Heart right ventricle (tissue), 16 donors: ENCODE measurements at places on chromosomes 3 and 15. TPM values are rescaled to one million over a fixed set of nuclear protein-coding genes. Genes with fewer than 3 reads are reported as not detected.

DNA sequence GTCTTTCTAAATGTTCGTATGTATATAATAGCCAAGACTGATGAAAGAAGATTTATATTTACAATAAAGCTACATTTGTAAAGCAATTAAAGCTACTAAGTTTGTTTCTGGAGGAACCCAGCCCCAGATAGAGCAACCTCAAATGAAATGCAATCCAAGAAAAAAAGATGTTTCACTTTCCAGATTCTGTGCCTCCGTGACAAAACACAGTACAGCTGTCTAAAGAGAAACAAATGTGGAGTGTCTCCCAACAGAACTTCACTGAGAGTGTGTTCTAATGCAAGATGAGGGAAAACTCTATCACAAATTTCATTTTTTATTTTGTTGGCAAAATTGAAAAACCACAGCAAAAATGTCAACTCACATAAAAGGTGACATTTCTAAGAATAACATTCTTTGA, 317.0 kb downstream of the OCA2 start:
- no peak overlapping the region for H3K27ac ChIP-seq
- no peaks in the 10 kb centered on the region for H3K4me1 ChIP-seq
- no peak for DNase-seq
- no peak overlapping the region for H3K4me3 ChIP-seq
- no peaks in the 10 kb centered on the region for H3K27me3 ChIP-seq
- H3K36me3 ChIP-seq = no peaks in the 10 kb centered on the region

PIERCE2 gene
- total RNA-seq = 7.9 TPM

PIGZ gene
- 6.1 TPM for total RNA-seq

- H3K27me3 ChIP-seq = no peaks in the 10 kb centered on the region
- H3K4me1 ChIP-seq = no peaks in the 10 kb centered on the region
- H3K4me3 ChIP-seq = no peak overlapping the region
These were observed 673.7 kb downstream of the FHIT start for GRCh38 chr3:60577601-60578000.

LRRC34 gene
- 1.3 TPM for total RNA-seq

GRCh38 chr3:159263750-159264553, 462.1 kb downstream of the MFSD1 start:
- DNase-seq = peak; percentile 32
- no peak overlapping the region for H3K27ac ChIP-seq
- H3K4me1 ChIP-seq = no peaks in the 10 kb centered on the region
- H3K4me3 ChIP-seq = no peak overlapping the region
- H3K27me3 ChIP-seq = no peaks in the 10 kb centered on the region
- no peaks in the 10 kb centered on the region for H3K36me3 ChIP-seq

GRCh38 chr15:37143351-37143750, 43.0 kb upstream of the MEIS2 start:
- no peak for DNase-seq
- no peaks in the 10 kb centered on the region for H3K27me3 ChIP-seq
- no peak overlapping the region for H3K4me3 ChIP-seq
- no peaks in the 10 kb centered on the region for H3K36me3 ChIP-seq

GRCh38 chr3:152236716-152237115, 32.0 kb upstream of the MBNL1 start:
- no peaks in the 10 kb centered on the region for H3K36me3 ChIP-seq
- no peak for DNase-seq
- no peak overlapping the region for H3K27ac ChIP-seq
- no peak overlapping the region for H3K4me3 ChIP-seq
- H3K4me1 ChIP-seq = no peaks in the 10 kb centered on the region
- H3K27me3 ChIP-seq = no peaks in the 10 kb centered on the region

IQCF5 gene
- not detected for total RNA-seq

GRCh38 chr3:106714400-106714799, 662.8 kb upstream of the CCDC54 start:
- H3K36me3 ChIP-seq = no peaks in the 10 kb centered on the region
- no peak overlapping the region for H3K4me3 ChIP-seq
- DNase-seq = no peak

DNA sequence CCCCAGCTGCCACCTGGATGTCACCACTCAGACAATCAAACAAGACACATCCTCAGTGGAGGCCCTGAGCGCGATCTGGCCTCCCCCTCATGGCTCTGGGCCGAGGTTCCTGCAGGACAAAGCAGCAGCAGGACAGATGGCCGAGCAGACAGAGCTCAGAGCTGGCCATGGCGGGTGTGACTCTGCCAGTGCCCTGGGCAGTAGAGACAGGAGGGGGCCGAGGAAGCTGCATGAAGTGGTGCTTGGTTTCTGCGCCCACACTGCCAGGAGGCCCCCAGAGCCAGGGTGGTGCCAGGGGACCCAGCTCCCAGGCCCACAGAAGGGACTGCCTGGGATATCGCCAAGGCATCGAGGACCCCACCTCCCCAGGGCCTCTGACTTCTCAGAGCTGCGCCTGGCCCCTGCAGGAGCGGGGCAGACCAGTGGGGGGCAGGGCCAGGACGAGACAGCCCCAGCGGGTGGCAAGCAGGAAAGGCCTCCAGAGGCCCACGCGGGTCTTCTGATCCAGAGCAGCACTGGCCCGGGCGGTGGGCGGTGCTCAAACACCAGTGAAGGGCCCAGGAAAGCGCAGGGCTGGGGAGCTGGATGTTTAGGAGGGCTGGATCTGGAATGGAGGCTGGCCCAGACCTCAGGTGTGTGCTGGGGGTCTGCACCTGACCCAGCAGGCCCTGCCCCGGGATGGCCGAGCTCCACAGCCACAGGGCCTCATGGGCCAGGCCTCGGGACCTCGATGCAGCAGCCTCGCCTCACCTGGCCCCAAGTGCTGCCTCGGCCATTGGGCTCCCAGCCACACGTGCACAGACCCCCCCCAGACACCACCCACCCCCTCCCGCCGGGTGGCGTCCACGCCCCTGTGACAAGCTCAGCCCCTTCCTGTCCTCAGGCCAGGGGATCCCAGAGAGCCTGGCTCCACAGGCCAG, 76.0 kb downstream of the GOLGA8G start:
- H3K27ac ChIP-seq = no peak overlapping the region
- H3K4me1 ChIP-seq = no peaks in the 10 kb centered on the region
- H3K4me3 ChIP-seq = no peak overlapping the region

ASTE1 gene
- total RNA-seq = 3.3 TPM

DNA sequence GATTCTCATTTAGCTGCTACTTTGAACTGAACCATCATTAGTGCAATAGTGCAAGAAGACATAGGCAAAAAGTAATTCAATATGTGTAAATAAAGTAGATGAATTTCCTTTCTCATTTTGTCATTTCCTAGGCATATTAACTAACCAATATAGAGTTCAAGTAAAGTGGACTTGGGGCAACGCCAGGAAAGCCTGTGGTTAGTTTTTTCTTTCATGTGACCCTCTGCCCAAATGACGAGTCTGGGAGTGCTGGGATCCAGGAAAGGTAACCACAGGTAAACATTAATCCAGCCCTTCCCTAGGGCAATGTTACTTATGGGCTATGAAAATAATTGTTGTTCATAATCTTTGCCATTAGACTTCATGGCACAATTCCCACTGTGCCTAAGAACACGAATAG, 181.0 kb downstream of the VPS13C start:
- DNase-seq = no peak
- H3K36me3 ChIP-seq = peaks cover 19% of the 10 kb centered on the region

DNA sequence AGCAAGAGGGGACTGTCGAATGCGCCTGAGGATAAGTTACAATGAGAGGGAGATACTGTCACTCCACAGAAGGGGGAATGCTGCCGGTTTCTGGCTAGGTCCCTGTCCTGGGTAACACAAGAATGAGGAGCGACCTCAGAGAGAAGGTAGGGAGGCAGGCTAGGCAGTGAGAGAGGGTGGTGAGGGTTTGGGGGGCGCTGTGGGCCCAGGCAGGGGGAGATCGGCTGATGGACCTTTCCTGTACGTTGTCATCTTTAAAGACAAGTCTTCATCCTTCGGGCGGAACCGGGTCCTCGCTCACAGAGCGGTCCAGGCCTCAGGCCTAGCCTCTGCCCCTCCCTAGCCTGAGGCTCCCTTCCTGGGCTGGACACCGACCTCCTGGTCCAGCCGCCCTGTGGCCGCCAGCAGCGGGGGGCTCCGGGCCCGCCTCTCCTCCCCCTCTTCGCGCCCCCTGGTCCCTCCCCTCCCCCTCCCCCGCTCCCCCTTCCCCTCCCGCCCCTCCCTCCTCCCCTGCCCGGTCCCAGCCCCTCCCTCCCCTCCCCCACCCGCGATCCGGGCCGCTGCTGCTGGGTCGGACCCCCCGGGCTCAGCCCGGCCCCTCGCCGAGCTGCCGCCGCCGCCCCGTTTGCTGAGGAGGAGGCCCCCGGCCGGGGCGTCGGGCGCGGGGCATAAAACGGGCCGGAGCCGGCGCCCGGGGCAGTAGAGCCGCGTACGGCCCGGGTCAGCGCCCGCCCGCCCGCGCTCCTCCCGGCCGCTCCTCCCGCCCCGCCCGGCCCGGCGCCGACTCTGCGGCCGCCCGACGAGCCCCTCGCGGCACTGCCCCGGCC, at the start of gene CHRD:
Gene CHRD, plus strand, starts transcription at position 697 of the 827 bp plus-strand sequence. CDS start 265 bp downstream, outside the sequence.
- peaks cover 21% of the 10 kb centered on the region for H3K4me1 ChIP-seq
- peaks cover 50% of the 10 kb centered on the region for H3K27me3 ChIP-seq
- H3K4me3 ChIP-seq = peak within 1 kb of the TSS; percentile 56
- H3K27ac ChIP-seq = peak within 1 kb of the TSS; percentile 79

DNA sequence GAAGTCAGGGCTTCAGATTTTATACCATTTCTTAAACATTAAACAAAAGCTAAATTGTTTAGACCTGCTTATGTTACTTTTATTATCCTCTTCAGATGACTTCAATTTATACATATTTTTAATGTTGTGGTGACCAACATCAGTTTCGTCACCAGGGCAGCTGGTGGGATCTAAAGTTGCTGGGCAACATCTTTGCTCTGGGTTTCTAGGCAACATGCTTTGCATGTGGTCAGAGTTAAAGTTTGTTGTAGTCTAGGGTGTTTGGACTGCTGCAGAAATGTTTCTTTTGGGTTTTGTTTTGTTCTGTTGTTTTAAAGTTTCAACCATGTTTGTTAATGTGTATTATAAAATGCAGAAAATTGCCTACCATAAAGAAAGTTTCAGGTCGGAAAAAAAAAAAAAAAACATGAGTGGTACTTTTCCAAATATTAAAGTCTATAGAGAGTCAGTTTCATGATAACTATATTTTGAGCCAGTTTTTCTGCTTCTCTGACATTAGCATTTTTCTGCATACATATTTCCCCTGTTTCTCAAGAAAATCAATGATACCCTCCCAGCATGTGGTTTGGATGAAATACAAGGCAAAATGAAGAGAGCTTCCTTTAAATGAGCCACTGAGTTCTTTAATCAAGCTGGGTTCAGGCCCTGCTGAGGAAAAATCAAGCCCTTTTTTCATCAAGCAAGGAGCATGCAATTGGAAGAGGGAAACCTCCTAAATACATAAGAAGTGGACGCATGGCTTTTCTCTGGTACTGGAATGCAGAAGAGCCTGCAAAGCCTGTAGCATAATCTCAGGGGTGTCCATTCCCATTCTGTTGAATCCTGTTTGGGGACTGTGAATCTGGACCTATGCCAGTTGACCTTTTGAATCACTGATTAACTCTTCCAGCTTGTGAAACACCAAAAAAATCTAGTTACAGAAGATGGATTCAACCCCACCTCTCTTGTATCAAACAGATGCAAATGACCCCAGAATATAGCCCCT, 35.0 kb upstream of the VGLL3 start:
- H3K27ac ChIP-seq = no peak overlapping the region
- H3K36me3 ChIP-seq = no peaks in the 10 kb centered on the region
- no peak overlapping the region for H3K4me3 ChIP-seq
- no peaks in the 10 kb centered on the region for H3K4me1 ChIP-seq
- H3K27me3 ChIP-seq = no peaks in the 10 kb centered on the region

ACP3 gene
- 3.3 TPM for total RNA-seq

DNA sequence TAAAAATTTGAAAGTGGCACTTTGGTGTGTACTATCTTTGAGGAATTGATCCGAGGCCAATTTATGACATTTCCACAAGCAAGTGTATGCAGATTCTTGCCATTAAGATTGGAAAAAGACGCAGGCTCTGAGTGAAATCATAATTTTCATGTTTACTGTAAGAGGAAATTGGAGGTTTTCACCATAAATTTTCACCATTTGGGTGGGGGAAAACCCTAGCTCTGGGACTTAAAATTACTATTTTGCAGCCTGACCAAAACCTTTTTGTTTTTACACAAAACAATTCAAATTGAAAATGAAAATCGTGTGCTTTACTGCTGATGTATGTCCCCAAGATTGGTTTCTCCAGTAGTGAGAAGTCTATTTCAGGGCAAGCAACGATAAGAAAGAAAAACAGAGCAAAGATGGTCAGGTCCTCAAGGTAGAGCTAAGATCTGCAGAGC, 282.6 kb downstream of the FOXP1 start:
- no peak overlapping the region for H3K27ac ChIP-seq
- no peak for DNase-seq
- no peaks in the 10 kb centered on the region for H3K27me3 ChIP-seq
- H3K4me3 ChIP-seq = no peak overlapping the region

CYP1A1 gene
- total RNA-seq = 0.53 TPM

- H3K4me1 ChIP-seq = peaks cover 12% of the 10 kb centered on the region
- no peak overlapping the region for H3K4me3 ChIP-seq
- H3K36me3 ChIP-seq = no peaks in the 10 kb centered on the region
- peak; percentile 87 for DNase-seq
- no peaks in the 10 kb centered on the region for H3K27me3 ChIP-seq
These were observed 227.3 kb downstream of the ITPR1 start for GRCh38 chr3:4720316-4721075.

GRCh38 chr15:69593981-69594966, 141.7 kb downstream of the RPLP1 start:
- peaks cover 10% of the 10 kb centered on the region for H3K27me3 ChIP-seq
- peak; percentile 43 for DNase-seq
- H3K36me3 ChIP-seq = no peaks in the 10 kb centered on the region

DNA sequence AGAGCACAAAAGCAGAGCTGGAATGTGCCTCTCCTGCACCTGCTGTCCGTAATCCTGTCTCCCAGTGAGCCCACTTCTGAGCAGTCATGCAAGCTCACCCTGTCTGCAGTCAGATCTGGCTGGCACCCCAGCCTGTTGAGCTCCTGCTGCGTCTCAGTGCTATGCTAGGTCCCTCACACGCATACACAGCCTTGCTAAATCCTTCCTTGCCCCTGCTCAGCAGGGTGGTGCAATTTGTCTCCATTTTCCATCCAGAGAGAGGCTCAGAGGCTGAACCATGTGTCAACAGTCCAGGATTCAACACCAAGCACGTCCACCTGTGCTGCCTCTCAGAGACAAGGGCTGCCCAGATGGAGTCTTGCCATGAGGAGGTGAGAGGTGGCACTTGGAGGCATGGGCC, 11.0 kb downstream of the POMGNT2 start:
- H3K4me1 ChIP-seq = no peaks in the 10 kb centered on the region
- H3K36me3 ChIP-seq = no peaks in the 10 kb centered on the region
- no peak overlapping the region for H3K4me3 ChIP-seq
- no peak for DNase-seq

ANAPC13 gene
- total RNA-seq = 68.4 TPM

CPN2 gene
- 2.6 TPM for total RNA-seq

LSG1 gene
- total RNA-seq = 11.9 TPM

ANKRD34C gene
- total RNA-seq = not detected

DNA sequence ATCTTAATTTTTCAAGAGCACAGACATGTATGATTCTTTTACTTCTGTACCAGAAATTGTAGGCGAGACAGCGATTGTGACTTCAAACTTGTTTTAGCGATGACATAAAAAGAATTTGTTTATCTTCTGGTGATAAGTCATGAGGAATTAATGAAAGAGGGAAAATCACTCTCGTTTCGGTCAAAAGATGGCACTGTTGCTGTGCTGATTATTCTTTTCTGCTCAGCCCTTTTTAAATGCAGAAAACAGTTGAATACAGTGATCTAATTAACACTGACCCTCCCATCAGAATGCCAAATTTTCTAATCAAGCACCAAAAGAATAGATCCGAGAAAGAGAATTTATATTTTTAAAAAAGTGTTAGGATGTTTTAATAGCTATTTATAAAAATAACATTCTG, 52.6 kb downstream of the NSUN3 start:
- no peaks in the 10 kb centered on the region for H3K27me3 ChIP-seq
- H3K27ac ChIP-seq = no peak overlapping the region
- no peaks in the 10 kb centered on the region for H3K4me1 ChIP-seq
- no peak overlapping the region for H3K4me3 ChIP-seq
- DNase-seq = no peak
